MG63 (cell line): ENCODE measurements at places on chromosomes 2 and 18. TPM values are rescaled to one million over a fixed set of nuclear protein-coding genes. Genes with fewer than 3 reads are reported as not detected.

- DNase-seq: no peak
Observed at GRCh38 chr2:47697000-47697601, 85.8 kb upstream of the MSH6 start.

GRCh38 chr2:198595721-198596120 lies 791.3 kb downstream of the PLCL1 start:
- DNase-seq: no peak

- DNase-seq: peak; percentile 36
Observed at GRCh38 chr18:55234366-55235093, 275.3 kb upstream of the CCDC68 start.

Gene EGR4
- not detected in 2 replicates for total RNA-seq

Gene CD28
- 0.10 TPM in 1 of 2 replicates, not detected in the other for total RNA-seq

Gene REEP1
- 0.95 and 2.7 TPM in 2 replicates for total RNA-seq

Gene POTEI
- 0.10 and 0.13 TPM in 2 replicates for total RNA-seq

Gene KCNE4
- 0.30 and 0.69 TPM in 2 replicates for total RNA-seq
